Stimulated activated CD4-positive, alpha-beta T cell treated with anti-CD3 and anti-CD28 coated beads, Interleukin-4, amount 100 ng/mL, for 48 hours (primary cell): ENCODE measurements at places on chromosomes 6 and 20.
A peak's percentile ranks its signal among the peaks of the same experiment; 100 is the strongest.

DNA sequence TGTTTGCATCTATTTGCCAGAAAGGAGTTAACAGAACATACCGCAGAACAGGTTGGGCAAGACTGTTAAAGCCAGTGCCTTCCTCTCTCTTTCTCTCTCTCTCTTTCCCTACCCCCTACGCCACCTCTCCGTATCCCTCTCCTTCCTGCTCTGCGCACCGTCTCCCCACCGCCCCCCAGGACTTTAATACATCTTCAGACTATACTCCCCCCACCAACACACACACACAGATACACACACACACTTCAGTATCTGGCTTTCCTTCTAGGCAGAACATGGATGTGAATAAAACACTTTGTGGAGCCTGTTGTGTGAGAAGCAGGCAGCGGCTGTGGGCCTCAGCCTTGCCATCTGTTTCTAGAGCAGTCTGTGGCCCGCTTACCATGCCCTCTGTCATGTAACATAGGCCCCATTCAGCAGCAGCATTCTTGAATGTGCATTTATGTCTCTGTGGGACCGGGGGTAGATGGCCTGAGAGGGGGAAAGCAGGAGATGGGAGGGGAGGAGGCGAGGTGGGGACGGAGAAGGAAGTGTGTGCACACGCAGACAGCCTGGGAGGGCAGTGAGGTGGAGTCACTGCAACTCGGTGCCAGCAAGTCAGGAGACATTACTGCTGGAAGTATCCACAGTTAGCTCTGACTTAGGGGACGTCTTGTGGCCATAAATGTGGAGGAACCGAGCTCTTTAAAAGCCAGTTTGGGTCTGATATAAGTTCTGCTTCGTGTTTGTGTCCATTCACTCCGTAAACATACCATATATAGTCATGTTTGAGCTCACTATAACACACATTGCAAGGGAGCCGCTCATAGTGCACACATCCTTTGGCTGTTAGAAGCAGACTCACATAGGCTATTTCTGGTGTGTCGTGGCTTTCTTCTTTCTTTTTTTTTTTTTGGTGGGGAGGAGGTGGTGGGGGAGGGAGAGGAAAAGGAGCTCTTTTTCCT, 38.4 kb downstream of the RREB1 start:
- DNase-seq: no peak

DNA sequence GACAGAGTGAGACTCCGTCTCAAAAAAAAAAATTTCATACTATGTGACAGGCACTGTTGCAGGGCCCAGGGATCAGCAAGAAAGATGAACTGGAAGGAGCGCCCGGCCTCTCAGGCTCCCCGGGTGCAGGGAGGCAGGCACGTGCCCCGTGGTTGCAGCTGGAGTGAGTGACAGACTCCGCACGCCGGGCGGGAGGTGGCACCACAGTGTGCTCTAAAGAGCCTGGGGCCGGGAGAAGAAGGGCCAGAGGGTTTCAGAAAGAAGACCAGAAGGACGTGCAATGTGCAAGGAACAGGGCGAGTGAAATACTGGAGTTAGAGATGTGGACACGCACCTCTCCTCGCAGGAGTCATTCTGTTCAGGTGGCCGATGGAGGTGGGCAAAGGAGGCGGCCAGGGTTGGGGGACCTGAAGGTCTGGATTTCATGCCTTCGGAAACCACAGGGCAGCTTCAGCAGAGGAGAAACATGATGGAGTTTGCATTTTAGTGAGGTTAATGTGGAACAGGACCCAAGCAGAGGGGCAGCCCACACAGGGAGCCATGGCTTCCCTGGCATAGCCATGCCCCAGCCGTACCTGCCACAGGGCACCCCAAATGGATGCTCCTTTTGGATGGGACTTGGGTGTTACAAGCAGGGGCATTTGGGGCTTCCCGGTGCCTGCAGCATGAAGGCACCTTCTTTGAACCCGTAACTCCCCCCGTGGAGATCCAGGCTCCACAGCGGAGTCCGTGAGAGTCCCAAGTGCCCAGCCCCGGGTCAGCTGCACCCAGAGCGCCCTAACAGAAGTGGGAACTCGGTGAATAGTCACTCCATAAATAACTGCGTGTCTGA, 226.2 kb downstream of the ERMARD start:
- no peak for DNase-seq

DNA sequence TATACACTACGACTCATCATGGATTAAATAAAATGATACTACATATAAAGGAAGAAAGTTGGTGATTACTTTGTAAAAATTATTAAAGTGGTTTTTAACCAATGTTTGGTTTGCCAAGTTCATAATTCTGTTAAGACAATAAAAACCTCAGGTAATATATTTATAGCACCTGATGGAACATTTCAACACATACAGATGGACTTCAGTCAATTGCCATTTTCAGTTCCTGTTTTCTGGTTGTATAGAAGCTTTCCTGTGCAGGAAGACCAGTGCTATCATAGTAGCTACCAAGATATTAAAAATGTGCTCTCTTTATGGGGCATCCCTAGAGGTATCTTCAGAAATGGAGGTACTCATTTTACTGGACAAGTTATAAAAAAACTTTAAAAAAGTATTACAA, 1686.4 kb downstream of the GRIK2 start:
- DNase-seq: no peak

GRCh38 chr20:24492031-24492607, 22.7 kb downstream of the SYNDIG1 start:
- no peak for DNase-seq

DNA sequence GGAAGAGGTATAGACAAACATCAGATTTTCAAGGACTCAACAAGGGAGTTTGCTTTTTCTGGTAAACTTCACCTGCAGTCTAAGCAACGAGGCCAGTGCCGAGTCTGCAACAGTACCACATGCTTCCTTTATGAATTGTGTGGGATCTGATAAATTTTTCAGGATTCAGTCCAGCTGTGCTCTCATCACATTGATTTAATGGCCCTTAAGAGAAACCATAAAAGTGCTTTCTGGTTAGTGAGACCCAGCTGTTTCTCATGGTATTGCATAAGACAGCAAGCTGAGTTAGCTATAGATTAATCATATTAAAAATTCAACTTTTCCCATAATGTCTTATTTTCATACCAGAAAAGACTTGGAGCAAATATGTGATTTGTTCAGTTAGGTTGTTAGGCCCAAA, 291.4 kb downstream of the CENPW start:
- DNase-seq: no peak

- no peak for DNase-seq
These were observed 294.8 kb downstream of the GMDS start for GRCh38 chr6:1950631-1951030.

DNA sequence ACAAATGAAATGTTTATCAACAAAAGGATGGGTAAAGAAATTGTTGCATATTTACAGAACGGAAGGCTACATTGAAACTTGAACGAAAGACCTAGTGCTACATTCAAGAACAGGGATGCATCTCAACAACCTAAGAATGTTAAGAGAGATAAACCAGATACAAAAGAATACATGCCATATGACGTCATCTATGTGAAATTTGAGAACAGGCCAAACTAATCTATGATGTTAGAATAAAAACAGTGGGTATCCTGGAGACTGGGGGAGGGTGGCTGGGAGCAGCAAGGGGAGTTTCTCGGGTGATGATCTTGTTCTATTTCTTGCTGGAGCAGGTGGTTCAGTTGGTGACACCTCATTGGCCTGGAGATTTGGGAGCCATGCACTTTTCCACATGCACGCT, 81.5 kb downstream of the SULF2 start:
- DNase-seq: no peak

- DNase-seq: no peak
These were observed 34.2 kb upstream of the IRF4 start for GRCh38 chr6:357261-357790.

DNA sequence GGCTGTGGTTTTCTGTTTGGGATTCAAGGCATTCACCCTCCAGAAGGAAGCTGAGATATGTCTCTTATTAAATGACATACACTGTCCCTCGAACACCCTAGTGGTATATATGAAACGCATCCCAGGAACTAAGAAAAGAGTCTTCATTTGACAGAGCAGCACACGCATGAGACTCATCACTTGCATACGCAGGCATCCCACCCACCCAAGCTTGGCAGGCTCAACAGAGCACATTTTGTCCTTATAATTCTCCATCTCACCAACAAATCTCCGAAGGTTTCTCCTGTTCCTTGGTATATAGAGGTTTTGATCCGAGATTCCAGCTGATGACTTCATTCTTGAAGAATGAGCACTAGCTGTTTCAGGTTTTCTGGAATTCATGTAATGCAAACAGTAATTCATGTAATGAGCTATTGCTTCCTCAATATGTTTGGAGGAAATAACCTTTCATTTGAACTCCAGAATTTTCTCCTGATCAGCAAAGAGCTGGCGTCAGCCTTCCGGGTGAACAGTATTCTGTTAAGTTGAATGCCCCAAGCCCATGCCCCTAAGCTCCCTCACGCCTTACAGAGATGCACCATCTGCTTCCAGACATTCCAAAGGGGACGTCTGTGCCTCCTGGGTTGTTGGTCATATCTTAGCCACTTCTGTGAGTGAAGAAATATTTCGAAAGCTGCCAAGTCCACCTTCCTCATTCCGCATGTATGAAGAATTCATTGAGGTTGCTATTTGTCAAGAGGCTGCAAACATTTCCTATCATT, 66.0 kb upstream of the CDH4 start:
- DNase-seq: no peak

DNA sequence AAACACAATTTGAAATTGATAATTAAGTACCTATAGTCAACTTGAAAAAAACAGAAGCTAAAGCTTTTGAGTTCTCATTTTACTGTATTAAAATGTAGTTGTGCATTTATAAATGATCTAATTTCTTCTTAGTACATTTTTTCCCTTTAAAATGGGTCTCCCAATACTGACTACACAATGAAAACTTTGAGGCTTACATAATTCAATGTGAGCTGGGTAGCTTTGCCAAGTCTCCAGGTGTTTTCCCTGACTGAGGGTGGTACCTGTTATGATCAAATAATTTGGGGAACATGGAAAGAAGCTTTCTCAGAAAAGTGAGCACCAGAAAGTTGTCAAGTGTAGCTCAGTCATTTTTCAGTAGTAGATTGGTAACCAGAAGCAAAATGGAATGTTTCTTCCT, 74.3 kb downstream of the ARMC2 start:
- DNase-seq: no peak

DNA sequence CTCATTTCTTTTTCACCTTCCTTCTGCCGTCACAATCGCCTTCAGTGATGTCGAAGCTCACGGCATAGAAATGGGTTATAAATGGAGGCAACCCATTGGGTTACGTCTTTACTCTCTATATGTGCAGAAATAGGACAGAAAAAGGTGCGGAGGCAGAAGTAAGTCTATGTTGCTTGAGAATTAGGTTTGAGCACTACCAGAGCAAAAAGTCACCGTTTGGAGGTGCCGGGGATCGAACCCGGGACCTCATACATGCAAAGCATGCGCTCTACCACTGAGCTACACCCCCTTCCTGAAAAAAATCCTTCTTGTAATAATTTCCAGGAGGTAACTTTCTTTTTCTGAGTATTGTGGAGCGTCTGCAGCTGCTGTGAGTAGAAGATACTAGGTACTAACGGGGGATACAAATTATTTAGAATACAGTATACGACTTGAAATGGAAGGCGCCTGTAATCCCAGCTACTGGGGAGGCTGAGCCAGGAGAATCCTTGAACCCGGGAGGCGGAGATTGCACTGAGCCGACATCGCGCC, 134.2 kb downstream of the TRIM27 start:
- peak; percentile 26 for DNase-seq

DNA sequence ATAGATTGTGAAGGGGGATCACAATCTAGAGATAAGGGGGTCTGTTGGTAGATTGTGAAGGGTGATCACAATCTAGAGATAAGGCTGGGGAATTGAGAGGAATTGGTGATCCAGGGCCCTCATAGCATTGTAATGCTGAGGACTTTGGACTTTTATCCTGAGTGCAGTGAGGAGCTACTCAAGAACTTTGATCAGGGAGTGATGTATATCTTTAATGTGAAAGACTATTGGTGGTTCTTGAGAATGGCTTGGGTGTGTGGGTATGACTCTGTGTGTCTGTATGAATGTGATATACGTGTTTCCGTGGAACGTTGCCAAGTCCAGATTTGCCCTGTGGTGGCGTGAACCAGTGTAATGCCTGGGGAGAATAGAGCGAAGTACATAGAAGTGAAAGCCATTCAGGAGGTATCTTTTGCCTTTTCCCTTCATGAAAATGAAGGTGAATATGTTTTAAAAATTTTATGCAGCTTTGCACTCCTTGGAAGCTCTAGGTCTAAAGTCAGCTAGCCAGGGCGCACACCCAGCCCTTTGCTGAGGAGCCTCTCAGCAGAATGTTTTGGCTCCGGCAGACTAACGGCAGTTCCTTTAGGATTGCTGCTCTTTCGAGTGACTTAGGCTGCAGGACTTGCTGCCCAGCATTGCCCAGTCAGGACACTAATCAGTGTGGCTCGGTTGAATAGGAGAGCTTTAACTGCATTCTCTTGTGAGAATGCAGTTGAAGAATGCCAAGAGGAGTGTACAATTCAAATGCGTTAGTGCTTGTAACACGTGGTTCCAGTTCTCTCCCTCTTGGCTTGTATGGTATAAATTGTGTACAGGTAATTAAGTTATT, 3.5 kb downstream of the ZFAND3 start:
- DNase-seq: peak; percentile 45

- DNase-seq: no peak
These were observed 47.0 kb downstream of the BCAS1 start for GRCh38 chr20:54023406-54023805.

GRCh38 chr6:163414946-163415619, 565 bp downstream of the QKI start:
- DNase-seq: no peak

- DNase-seq: no peak
These were observed 2.2 kb downstream of the RGS19 start for GRCh38 chr20:64077094-64077493.

DNA sequence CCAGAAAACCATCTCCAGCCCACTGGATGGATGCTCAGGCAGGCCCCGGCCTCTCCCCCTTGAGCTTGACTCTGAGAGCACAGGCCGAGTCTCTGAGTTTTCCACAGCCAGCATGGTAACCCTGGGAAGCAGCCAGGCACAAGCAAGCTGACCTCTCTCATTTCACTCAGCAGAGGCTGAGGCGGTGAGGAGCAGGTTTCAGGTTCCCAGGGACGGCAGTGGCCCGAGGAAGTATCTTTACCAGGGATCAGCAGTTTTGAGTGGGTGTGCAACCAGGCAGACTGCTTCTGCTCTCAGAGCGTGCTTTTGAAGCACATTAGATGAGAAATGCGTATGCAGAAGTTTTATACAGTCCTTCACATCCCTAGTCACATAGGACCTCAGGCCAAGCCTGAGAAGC, 12.6 kb downstream of the HCK start:
- no peak for DNase-seq

GRCh38 chr6:3176562-3177355, 19.4 kb upstream of the TUBB2A start:
- no peak for DNase-seq

DNA sequence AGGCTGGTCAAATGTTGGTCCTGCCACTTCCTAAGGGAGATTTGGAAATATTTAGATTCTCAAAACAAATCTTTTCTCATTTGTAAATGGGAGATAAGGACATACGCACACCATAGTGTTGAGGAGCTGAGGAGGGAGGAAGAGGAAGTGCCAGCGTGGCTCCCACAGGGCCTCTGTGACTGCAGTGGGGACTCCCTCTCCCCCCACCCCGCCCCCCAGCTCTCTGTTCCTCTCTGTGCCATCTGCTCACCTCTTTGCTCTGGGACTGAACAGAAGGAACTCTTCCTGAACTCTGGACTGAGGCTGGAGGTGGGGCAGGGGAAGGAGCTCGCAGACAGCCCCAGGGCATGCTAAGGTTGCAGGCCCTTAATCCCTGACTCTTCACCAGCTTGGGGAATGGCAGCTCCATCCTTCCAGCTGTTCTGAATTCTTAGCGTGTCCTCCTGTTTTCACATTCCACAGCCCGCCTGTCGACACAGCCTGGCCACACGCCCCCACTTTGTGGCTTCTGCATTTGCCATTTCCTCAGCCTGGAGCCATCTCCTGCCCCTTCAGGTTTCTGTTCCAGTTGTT, 11.4 kb downstream of the DDX27 start:
- DNase-seq: no peak

- no peak for DNase-seq
These were observed 158.3 kb downstream of the HDGFL1 start for GRCh38 chr6:22727710-22728109.
